ENCODE measurements at places on chromosomes 5 and 9.

DNA sequence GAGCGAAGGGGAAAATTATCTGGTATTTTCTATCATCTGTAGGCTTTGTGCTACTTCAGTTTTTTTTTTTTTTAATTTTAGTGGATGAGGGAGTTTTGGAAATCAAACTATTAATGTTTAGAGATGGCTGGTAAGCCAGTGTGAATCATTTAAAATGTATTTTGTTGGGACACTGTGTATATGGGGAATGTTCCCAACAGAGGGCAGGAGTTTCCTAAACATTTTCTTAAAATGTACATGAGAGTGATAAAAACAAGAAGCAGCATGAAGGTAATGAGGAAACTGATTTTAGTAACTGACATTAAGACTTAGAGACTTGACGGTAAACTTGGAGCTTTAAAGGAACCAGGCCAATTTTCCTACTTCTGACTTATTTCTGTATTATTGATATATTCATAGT, 68.2 kb upstream of the ITGA2 start:
- no peak for DNase-seq

GRCh38 chr5:178483620-178484019, 106.6 kb downstream of the COL23A1 start:
- no peak for DNase-seq

DNA sequence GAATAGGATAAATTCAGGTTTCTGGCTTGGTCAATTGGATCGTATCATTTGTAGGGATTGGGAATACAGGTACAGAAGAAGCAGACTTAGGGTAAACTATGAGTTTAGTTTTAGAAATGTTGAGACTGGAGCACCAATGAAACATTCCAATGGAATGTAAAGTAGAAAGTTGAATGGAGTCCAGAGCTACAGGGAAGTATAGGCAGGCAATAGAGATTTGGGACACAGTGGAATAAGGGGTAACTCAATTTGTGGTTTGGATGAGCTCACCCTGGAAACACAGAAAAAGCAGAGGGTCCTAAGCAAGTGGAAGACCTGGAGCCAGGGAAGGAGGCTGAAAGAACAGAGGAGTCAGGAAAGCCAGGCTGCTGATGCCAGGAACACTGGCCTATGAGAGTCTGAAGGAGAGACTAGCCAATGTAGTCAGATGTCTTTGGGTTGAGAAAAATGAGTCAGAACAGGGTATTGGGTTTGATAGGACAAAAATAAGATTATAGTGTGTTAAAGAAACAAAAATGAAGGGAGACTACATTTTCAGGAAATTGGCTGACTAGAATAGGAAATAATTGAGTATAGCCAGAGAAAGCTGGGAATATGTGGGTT, 72.8 kb downstream of the STARD4 start:
- no peak for DNase-seq

DNA sequence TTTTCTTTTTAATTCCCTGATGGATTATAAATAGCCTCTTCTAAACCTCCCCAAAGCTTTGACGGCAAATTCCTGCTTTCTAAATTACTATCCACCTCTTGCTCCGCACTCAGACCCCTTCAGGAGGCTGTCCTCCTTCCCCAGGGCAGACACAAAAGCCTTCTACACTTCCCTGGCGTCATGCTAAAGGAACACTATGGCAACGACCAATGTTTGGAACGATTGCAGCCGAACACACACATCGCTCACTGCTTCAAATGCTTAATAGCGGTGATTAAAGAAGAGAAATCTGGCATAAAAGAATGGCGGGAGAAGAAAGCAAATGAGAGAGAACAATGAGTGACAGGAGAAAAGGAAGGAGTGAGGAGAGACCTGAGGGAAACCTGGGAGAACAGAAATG, 297.3 kb downstream of the MLLT3 start:
- no peak for DNase-seq

- no peak for DNase-seq
Observed at GRCh38 chr5:171660434-171660833, 125.2 kb upstream of the SMIM23 start.

DNA sequence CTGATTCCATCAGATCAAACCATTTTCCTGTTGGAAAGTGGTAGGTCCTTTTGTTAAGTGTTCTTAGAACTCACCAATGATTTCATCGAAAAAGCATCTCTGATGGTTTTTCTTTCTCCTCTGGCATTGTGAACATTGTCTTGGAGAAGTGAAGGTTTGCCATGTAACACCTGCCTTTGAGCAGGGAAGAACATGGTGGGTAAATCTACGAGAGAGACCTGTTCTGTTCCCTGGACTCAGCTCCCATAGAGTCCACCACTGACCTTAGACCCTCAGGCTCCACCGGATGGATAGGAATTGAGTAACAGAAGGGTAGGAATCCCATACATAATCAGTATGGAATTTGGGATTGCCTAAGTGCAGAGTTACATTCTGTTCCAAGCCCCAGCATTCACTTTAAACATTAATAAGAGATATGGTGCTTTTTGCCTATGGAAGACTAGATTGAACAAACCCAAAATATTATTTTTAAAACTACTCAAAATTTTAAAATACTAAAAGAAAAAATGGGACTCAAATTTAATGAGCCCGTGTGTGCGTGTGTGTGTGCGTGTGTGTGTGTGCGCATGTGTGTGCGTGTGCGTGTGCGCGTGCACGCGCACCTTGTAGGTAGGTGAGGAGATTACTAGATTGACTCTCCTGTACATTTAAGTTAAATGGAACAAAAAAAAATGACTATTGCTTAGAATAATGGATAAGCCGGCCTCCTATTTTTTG, 92.0 kb downstream of the C9orf152 start:
- DNase-seq, result peak; percentile 73

GRCh38 chr9:112061152-112061740, 113.9 kb downstream of the SUSD1 start:
- peak; percentile 98 for DNase-seq

GRCh38 chr9:97309260-97309659, 1.8 kb downstream of the CCDC180 start:
- no peak for DNase-seq

- no peak for DNase-seq
Observed at GRCh38 chr5:104594850-104595249, 1032.3 kb upstream of the NUDT12 start.

GRCh38 chr5:93574491-93575305, 6.3 kb downstream of the NR2F1-AS1 start:
- no peak for DNase-seq

DNA sequence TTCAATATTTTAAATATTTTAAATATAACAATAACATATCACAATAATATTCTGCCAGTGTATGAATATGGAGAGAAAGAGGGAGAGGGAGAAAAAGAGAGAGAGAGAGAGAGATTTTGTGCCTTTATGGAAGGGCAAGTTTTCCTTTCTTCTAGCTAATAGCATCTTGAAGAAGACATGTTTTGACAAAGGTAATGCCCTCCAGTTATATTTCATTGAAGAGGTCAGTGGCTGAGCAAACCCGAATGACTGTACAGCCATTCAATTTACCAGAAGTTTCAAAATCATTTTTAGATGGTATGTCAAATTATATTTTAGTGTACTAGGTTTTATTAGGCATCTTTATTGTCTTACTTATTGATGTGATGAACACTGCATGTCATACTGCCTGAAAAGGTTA, 139.3 kb downstream of the EMB start:
- DNase-seq, result no peak

GRCh38 chr5:10481241-10481935, 39.7 kb downstream of the ROPN1L start:
- DNase-seq, result no peak

- DNase-seq, result no peak
Observed at GRCh38 chr9:104769655-104770054, 5.7 kb downstream of the NIPSNAP3B start.

GRCh38 chr5:158763217-158763616, 336.5 kb downstream of the EBF1 start:
- DNase-seq, result no peak

DNA sequence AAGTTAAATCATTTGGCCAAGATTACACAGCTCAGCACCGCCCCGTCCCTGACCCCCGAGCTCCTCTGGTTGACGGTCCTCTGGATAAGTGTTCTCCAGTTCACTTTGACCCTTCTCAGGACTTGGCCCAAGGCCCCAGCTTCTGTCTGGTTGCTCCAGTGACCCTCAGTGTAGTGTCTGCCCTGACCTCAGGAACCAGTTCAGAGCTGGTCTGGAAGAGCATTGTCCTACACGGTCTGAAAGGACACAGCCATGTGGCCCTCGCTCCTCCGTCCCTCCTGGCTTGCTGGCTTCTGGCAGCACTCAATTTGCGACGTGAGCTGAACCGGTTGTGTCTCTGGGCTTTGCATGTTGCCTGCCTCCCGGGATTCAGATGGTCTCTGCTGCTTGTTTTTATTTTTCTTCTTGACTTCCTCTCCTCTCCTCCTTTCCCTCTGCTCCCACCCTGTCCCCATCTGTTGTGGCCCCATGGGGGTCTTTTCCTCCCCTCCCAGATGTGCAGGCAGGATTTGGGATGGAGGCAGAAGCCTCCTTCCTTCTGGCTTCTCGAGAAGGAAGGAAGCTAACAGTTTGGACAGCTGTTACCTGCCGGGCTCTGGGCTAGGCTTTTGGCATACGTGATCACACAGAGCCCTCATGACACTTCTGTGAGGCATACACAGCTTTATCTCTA, 72.0 kb downstream of the PPARGC1B start:
- no peak for DNase-seq

- no peak for DNase-seq
Observed at GRCh38 chr9:130122456-130122855, 49.7 kb upstream of the NCS1 start.

- DNase-seq, result no peak
Observed at GRCh38 chr9:89926691-89927220, 321.9 kb downstream of the GADD45G start.

DNA sequence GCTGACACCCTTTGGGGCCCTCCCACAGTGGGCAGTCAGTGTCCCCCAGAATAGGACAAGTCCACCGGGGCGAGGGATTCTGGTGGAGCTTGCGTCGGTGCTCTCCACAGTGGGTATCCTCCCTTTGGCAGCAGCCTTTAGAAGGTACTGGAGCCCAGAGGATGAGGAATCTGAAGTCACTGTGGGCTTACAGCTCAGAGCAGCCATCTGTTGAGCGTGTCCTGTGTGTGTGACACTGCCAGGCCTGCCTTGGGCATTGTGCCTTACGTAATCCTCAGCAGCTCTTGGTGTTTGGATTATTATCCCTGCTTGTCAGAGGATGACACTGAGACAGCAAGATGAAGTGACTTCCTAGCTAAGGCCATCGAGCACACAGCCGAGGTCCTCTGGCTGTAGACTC, 12.6 kb downstream of the URM1 start:
- no peak for DNase-seq

DNA sequence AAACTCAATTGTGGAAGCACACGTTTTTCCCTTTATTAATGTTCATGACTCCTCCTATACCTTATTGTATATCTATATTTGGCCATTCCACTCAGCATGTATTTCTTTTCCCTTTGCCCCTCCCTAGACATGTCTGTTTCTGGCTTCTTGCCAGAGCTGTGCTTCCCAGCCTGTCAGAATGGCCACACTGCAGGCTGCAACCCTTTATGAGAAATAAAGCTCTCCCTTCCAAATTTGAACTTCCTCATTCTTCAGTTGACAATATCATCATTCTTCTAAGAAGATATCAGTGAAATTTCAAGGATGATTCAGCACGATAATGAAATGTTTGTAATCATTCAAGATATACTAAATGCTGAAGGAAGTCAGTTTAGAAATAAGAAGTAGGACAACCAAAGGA, 107.6 kb upstream of the PRSS3 start:
- no peak for DNase-seq

DNA sequence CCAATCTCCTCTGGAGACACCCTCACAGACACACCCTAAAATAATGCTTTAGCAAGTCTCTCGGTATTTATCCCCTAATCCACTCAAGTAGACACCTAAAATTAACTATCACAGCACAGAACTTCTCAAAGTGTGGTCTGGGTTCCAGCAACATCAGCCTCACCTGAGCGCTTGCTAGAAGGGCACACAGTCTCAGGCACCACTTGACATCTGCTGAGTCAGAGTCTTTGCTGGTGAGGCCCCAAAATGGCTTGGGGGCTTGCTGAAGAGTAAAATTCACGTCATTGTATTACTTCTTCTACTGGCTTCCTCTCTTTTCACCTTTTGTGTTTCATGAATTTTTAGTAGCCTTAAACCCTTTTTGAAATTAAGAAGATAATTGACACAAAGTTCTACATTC, 9.0 kb downstream of the FOXB2 start:
- no peak for DNase-seq

DNA sequence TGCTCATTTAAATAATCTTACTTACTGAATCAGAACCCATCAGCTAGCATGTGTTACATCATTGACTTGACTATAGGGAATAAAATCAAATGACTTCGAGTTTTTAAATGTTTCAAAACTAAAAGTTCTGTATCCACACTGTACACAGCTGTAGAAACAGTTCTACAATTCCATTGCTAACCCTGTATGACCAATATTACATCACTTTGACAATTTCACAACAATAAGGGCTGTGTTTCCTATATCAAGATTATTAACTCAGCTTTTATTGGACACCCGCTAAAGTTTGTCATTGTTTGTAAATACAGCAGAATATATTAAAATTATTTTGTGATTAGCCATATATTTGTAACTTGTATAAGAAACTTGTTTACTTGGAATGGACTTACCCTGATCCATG, 540.8 kb downstream of the PRELID2 start:
- no peak for DNase-seq

GRCh38 chr9:2559192-2560152, 62.1 kb upstream of the VLDLR start:
- DNase-seq, result peak; percentile 51

GRCh38 chr5:68698025-68698940, 395.5 kb upstream of the SLC30A5 start:
- DNase-seq, result no peak

DNA sequence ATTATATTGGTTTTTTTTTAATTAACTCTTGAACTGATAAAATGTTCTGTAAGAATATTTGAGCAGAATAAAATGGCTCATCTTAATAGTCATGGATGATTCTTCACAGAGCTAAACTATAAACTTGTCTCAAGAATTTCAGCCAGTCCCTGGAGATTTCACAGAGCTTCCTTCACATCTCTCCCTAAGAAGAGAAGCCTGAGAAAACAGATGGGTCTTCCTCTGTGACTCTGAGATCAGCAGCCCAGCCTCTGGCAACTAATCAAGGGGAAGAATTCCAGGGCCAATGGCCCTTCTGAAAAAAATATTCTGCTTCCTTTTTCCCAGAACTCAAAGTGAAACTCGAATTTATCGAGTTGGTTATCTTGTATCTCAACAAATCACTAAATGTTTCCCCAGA, 122.2 kb upstream of the ITGA1 start:
- DNase-seq, result peak; percentile 32

DNA sequence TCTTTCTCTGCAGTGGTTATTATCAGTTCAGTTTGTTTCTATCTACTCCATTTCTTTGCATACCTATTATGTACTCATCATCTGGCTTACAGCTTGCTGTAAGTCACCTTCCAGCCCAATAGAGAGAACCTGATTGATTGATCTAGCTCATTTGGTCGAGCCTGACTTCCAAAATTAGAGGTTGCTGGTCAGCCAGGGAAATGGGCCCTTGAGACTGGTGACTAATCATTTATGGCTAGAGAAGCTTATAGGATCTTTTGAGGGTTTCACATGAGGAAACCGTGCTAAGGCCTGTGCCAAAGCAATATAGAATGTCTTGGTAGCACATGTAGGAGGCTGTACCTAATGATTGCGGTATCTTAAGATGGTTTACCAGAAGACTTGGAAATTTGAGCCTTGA, 5.8 kb downstream of the SREK1 start:
- no peak for DNase-seq

All from lung microvascular endothelial cell (primary cell).